ENCODE measurements at places on chromosomes 5 and 9.

DNA sequence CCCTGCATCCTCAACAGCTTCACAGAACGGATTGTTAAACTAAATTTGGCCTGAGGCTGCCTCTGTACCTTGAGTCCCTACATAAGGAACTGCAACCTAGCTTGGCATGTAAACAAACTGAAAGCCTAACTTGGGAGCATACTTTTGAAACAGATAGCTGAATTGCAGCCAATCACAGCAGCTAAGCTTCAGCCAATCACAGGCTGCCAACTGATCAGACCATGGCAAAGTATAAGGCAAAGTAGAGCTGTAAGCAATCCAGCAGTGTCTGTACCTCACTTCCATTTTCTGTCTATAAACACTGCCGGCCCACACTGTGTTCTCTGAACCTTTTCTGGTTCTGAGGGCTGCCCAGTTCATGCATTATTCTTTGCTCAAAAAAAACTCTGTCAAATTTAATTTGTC lies 8.9 kb upstream of the ZNF483 start:
- no peak for DNase-seq

- DNase-seq, result no peak
These were observed 63.3 kb downstream of the ABCA1 start for GRCh38 chr9:104864675-104865104.

DNA sequence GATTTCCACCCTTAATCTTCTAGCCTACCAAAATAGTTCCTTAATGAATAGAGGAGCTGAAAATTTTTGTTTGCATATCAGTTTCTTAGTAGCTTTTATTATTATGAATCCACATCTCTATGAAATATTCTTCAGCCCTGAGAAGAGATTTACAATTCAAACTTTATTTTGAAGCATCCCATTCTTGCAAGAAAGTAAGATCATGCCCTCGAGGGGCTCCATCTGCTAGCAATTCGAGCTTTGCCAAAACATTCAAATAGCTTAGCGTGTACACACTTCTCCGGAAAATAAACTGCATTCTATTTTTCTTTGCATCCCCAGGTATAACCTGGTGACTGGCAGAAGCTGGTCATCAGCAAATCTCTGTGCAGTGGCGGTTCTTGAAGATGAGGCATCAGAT lies 370.7 kb downstream of the MTRR start:
- DNase-seq, result no peak

DNA sequence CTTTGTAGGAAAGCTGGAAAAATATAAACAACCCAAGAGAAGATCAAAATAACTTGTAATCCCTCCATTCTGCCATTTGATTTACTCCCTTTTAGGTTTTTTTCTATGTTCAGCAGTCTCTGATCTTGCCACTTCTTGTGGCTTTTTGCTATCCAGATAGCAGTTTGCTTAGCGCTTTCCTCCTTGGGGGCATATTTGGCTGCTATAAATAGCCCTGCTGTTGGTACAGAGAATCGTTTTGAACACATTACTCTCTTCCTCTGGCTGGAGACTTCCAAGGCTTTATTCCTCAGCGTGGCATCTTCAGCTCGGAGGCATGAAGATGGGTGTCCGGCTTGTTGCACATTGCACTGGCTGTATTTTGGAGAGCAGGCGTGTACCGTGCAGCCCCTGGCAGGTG lies 38.6 kb downstream of the HMCN2 start:
- no peak for DNase-seq

DNA sequence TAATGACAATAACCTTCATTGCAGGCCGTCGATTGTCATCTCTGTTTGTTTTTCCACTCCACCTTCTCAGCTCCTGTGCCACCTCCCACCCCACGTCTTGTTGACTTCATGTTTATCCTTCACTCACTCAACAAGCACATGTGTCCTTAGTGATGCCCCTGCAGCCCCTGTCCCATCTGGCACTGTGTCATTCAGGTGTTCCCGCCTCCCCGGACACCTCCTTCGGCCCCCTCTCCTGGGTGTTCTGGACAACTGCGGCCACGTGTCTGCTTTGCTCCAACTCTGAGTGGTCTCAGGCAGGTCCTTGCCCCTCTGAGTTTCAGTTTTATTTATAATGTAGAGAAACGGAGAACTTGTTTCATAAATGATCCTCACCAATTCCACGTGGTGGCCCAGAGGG lies 91.0 kb upstream of the COL5A1 start:
- DNase-seq, result no peak

- no peak for DNase-seq
These were observed 90.1 kb downstream of the THBS4 start for GRCh38 chr5:80125022-80125961.

GRCh38 chr9:121537283-121537682 lies 37.6 kb upstream of the GGTA1 start:
- no peak for DNase-seq

- no peak for DNase-seq
These were observed 121.3 kb downstream of the DAB2IP start for GRCh38 chr9:121772600-121773285.

DNA sequence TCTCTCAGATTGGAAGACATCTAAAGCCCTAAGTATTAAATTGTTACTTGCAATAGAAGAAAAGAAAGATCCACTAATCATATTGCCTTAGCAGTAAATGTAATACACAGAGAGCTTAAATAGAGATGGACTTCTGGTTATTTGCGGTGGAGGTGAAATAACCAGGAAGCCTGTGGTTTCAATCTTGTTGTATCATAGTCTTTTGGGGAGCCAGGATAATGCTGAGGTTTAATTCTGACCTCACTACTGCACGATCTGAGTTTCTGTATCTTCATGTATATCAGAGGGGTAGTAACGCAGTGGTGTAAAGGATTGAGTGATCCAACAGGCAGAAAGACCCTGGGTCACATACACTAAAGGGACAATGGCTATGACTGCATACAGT lies 71.7 kb downstream of the ANKRD55 start:
- no peak for DNase-seq

DNA sequence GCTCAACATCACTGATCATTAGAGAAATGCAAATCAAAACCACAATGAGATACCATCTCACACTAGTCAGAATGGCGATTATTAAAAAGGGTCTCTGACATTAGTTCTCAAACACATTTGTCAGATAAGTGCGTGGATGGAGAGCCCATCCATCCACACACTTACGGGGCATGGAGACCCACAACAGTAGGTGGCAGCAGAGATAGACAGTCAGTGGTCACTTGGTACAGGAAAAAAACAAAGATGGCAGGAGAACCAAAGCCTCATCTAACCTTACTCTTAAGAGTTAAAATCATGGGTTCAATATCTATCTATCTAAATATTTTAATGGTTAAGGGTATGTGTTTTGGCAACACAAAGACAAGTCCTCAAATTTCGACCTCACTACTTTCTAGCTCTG lies 1378.7 kb upstream of the C9orf72 start:
- no peak for DNase-seq

DNA sequence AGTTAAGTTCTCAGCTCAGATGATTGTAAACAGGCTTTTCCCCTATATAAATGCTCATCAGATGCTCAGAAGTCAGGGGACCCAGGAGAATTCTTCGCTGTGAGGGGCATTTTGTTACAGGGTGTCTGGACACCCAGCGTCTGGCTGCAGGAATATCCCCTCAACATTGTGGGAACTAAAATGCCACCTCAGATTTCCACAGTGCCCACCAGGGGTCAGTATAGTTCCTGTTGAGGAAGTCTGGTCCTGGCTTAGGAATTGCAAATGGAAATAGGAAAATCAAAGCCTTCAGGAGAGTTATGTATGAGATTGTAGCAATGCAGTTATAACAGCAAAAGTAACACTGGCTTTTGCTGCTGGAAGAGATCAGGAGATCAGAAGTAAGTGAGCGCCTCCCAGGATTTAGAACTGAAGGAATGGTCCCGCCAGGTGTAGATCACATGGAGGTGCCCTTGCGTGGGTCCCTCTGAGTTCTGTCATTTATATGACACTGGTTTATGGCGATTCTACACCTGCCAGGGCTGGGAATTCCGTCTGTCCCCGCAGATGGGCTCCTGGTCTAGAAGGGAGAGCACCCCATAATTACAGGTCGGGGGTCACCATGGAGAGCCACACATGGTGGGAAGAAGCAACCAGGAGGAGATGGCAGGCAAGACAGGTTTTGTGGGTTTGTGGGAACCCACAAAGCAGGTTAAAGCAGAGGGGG lies 47.1 kb upstream of the CTSL start:
- peak; percentile 71 for DNase-seq

DNA sequence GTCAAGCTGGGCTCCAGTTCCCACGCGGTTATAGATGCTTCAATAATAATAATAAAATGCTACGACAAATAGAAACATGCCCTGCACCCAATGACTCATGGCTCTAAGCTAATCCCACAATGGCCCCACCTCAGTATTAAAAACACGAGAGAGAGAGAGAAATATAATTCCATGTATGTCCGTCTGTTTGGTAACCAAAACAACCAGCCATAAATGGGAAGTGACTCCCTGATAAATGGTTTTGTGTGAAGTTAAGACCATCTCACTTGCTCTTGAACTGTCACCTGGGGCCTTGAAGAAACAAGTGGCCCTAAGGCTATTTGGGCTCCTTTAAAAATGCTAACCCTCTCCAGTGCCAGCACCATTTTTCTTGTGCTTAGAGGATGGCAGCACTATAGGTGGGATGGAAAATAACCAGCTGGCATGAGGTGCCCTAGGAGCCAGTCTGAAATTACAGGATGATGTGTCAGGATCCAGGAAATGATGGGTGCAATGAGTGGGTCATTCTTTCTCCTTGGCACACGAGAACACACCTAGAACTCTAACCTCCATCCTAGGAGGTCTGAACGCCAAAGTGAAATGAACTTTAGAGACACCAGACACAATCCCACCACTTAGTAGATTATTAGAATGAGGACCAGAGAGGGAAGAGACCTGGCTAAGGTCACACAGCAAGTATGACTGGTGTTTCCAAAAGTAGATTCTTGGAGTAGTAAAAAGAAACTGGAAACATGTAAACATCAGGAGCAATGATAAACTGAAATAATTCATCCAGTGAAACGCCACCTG lies 35.7 kb upstream of the ADRB2 start:
- no peak for DNase-seq

GRCh38 chr5:88952996-88953643 lies 70.1 kb upstream of the MEF2C start:
- no peak for DNase-seq

GRCh38 chr9:7967093-7967827 lies 167.7 kb upstream of the DMAC1 start:
- no peak for DNase-seq

DNA sequence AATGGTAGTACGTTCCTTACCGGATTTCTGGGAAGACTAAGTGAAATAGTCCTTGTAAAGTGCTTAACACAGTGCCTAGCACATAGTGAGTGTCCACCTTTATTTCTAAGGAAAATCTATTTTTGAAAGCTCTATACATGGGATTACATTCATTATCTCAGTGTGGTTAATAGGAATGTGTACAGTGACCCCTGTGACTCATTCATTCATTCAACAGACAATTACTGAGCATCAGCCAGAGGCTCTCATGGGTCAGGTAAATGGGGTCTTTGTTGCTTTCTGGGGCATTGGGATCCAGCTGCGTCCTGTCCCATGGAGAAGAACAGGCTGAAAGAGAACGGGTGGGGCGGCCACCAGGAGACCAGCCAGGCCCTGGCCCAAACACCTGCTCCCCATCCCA lies 226.2 kb upstream of the TBC1D2 start:
- DNase-seq, result no peak

GRCh38 chr5:11075035-11075805 lies 314.2 kb upstream of the DAP start:
- DNase-seq, result no peak

- DNase-seq, result no peak
These were observed 99.0 kb downstream of the ICE1 start for GRCh38 chr5:5521478-5521877.

DNA sequence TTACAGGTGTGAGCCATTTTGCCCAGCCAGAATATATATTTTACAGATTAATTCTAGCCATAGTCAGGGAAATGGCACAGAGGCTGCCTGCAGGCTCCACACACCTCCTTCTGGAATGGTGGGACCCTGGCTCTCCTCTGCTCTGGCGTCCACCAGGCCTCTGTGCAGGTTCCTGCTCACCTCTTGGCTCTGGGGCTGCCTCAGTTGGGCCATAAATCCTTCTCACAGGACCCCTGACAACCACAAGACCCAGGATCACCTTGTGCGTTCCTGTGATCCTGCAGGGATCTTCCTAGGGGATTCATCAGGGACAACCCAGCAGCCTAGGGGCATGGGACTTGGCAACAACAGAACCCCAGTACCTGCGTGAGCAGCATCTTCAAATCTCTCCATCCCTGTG lies 93.0 kb upstream of the FSTL4 start:
- DNase-seq, result no peak

- DNase-seq, result no peak
These were observed 120.7 kb downstream of the PBX3 start for GRCh38 chr9:125867751-125868415.

- no peak for DNase-seq
These were observed 51.7 kb downstream of the SH3PXD2B start for GRCh38 chr5:172402531-172403188.

- DNase-seq, result no peak
These were observed 536.0 kb downstream of the GABRG2 start for GRCh38 chr5:162603443-162604070.

DNA sequence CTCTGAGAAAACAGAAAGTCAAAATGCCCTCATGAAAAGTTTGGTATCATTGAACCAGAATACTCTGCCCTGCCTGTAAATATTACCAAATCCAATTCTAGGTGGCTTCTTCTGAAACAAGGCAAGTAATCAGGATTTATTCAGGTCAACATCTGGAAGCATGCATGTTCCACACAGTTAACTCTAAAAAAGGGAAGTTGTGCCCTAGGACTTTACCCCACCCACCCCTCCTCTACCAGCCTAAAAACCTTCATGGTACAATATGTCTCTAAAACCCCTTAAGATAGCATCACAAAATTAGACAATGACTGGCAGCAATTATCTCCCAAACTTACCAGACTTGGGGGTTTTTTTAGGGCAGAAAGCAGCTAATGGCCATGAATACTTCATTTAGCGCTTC lies 414.8 kb upstream of the SLC30A5 start:
- no peak for DNase-seq

DNA sequence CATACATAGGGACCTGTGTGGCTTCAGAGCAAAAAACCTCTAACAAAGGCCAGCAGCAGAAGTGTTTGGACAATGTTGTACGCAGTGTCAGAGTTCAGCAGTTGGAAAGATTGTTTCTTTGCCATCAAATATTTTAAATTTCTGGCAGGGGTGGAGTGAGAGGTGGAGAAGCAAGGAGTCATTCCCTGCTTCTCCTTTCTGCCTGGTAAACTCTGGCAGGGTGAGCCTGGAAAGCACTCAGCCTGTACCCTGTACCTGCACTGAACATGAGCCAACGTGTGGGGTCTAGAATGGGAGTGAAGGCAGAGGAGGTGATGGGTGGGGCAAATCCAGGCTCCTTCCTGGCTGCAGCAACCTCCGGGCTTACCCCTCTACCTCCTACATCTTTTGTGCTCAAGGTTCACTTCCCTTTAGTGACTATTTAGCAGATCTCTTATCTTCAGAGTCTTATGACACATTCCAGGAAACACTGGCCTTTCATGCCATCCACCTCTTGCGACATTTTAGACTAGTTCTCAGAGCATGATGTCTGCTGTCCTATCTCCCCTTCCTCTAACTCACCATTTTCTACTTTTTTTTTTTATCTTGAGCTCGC lies 445.0 kb upstream of the PIK3R1 start:
- no peak for DNase-seq

Data from mesothelial cell of epicardium (in vitro differentiated cells).